ENCODE measurements at places on chromosomes 6 and 20. TPM values are rescaled to one million over a fixed set of nuclear protein-coding genes. Genes with fewer than 3 reads are reported as not detected.

LCA5 gene
- 0.80 TPM for total RNA-seq

- ATAC-seq = no peak
Measured at GRCh38 chr6:4802312-4802935, 26.2 kb downstream of the CDYL start.

DNA sequence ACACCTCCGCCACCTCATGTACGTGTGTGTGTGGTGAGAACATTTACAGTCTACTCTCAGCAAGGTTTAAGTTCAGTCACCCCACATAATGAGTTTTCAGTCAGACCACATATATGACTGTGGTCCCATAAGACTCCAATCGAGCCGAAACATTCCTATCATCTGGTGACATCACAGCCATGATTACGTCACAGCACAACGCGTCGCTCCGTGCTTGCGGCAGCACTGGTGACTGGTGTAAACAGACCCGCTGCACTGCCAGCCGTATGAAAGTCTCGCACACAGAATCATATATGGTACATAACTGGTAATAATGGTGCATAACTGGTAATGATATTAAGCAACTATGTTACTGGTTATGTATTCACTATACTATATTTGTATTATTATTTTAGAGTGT is 150.7 kb downstream of the DLL1 start:
- ATAC-seq = no peak

DNA sequence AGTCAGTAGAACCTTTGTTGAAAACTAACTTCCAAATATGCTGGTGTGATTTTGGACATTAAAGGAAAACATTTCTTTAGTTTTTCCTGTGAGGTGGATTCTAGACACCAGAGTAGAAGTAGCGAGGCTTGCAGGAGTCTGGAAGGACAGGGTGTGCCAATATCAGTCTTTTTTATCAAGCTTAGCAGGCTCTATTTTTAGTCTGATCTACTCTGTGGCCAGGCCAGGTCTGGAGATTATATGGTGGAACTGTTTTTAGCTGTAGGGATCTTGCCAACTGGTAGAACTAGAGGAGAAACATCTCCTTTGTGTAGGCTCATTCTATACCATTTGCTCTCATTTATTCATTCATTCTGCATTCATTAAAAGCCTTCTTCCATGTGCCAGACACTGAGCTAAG is 42.7 kb downstream of the LRP11 start:
- no peak for ATAC-seq

Measured in esophagus mucosa (tissue), 1 donor.